ENCODE measurements at places on chromosomes 5 and 9.

DNA sequence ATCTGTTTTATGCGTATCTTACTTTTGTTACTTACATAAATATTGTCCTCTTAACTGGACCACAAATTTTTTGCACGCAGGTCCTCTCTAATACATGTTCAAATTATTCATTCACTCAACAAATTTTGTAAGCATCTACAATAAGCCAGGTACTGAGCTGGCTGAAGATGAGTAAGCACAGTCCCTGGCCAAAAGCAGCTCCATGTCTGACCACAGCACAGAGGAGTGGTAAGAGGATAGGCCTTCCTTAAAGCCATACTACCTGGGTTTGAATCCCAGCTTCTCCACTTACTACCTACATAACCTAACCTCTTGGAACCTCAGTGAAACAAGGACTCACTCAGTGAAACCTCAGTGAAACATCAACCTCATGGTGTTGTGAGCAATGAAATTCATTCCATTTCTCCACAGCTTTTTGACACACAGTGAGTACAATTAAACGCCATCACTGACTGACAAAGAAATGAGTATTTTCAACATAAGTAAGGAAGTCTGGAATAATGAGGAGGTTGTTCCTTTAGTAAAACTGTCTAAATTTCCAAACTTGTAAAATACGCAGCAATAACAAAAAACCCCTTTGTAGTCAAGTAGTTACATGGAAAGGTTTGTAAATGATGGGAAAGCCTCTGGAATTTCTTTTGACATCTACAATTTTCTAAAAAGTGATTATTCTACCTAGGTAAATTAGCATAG is 15.0 kb downstream of the PTAR1 start:
- DNase-seq: no peak

GRCh38 chr9:124499216-124499615 is 8.0 kb downstream of the NR5A1 start:
- no peak for DNase-seq

GRCh38 chr9:68999393-69000105 is 14.4 kb downstream of the PRKACG start:
- DNase-seq: peak; percentile 54

- peak; percentile 56 for DNase-seq
Observed at GRCh38 chr5:141747152-141748141, 65.4 kb upstream of the ARAP3 start.

DNA sequence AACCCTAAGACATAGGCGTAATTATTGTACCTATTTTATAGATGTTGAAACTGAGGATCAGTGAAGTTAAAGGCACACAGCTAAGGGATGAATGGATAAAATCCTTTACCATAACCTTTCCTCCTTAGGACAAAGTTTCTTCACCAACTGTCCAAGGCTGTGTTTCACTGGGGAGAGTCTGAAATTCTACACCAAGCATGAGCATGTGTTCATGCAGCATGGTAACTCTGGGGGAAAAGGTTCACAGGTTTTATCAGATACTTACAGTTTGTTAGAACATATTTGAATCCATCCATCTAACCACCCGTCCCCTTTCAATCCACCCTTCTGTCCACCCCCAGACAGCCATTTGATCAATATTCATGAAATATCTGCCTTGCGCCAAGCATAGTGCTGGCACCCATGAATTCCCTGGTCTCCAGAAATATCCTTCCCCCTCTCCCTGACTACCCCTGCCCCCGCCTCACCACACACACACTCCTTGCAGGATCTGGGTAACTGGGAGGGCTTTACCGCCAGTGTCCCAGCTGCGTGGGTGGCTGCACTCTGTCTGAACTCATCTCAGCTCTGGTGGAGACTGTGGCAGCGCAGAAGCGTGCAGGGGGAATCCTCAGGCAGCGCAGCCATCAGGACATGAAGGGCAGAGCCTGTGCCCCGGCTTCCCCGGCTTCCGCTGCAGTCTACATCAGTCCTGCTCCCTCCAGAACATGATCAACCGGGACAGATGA is 6.3 kb upstream of the KCNIP1 start:
- DNase-seq: no peak

DNA sequence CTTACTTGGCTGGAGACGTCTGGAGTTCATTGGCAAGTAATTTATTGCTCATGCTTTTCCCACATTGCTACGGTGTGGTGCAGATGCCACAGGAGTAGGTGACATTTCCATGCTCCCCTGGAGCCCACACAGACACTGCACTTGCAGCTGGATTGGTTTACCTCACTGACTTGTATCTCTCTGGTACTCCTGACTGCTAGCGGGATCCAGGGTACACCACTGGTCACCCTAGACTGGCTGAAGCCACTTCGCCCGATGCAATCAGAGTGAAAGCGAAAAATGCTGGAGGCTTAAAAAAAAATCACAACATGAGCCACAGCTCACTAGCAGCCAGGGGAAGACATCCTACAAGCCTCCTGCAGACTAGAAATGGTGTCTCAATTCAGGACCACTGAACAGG is 32.6 kb upstream of the SLIT3 start:
- no peak for DNase-seq

GRCh38 chr5:133222040-133222439 is 170.2 kb downstream of the HSPA4 start:
- no peak for DNase-seq

DNA sequence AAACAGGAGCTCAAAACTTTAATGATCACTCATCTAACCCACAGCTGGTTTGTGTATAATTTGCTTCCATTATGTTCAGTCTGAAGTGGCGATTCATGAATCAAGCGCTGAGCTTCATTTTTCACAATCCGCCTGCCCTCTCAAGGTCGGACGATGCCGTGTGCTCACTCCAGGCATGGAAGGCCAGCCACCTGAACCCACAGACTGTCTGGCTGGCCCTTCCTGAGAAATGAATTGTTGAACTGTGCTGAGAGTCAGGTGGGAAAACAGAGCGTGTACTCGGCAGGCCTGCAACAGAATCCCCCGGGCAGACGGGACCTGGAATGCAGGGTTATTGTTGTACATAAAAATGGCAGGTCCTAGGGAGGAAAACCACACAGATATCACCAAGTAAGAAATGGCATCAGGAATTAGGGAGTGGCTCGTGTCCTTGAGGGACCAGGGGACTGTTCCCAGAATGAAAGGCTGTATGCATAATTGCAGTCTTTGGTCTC is 375.7 kb downstream of the IRX2 start:
- no peak for DNase-seq

- no peak for DNase-seq
Observed at GRCh38 chr9:86624630-86625029, 270.4 kb upstream of the TUT7 start.
